Kidney (tissue), 22 donors: ENCODE measurements at places on chromosomes 1 and 21. TPM values are rescaled to one million over a fixed set of nuclear protein-coding genes. Genes with fewer than 3 reads are reported as not detected.

GRCh38 chr1:8182034-8182761, 135.7 kb upstream of the SLC45A1 start:
- DNase-seq = no peak
- peak overlapping the region; percentile 69 for H3K27ac ChIP-seq
- H3K36me3 ChIP-seq = no peaks in the 10 kb centered on the region

GRCh38 chr1:232891656-232892317, 58.6 kb upstream of the NTPCR start:
- no peaks in the 10 kb centered on the region for H3K4me1 ChIP-seq
- H3K4me3 ChIP-seq = no peak overlapping the region
- H3K36me3 ChIP-seq = no peaks in the 10 kb centered on the region

DNA sequence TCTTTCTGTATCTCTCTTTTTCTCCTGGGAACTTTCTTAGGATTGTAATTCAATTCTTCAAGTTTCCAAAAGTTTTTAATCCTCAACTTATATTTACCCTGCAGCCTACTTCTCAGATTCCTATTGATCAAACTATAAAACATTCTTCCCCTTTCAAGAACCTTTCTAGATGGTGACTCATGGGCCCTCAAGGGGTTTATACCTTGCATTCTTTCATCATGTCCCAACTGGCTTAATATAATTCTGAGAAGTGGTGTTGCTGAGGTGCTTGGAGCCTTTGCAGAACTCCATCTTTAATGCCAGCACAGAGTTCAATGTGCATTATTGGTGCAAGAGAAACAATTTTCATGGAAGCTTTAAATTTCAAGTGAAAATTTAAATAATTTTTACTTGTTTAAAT, 273.4 kb downstream of the VAV3 start:
- no peaks in the 10 kb centered on the region for H3K4me1 ChIP-seq
- H3K27ac ChIP-seq = no peak overlapping the region
- no peak for DNase-seq
- H3K36me3 ChIP-seq = no peaks in the 10 kb centered on the region
- no peaks in the 10 kb centered on the region for H3K27me3 ChIP-seq

GRCh38 chr1:92791487-92792066, 6.7 kb upstream of the EVI5 start:
- no peaks in the 10 kb centered on the region for H3K27me3 ChIP-seq
- no peaks in the 10 kb centered on the region for H3K4me1 ChIP-seq
- H3K36me3 ChIP-seq = no peaks in the 10 kb centered on the region
- no peak overlapping the region for H3K4me3 ChIP-seq

- H3K36me3 ChIP-seq = no peaks in the 10 kb centered on the region
- H3K27ac ChIP-seq = no peak overlapping the region
- H3K4me3 ChIP-seq = no peak overlapping the region
- H3K27me3 ChIP-seq = no peaks in the 10 kb centered on the region
- peaks cover 9% of the 10 kb centered on the region for H3K4me1 ChIP-seq
These were observed 35.7 kb downstream of the NEK2 start for GRCh38 chr1:211639475-211640300.

GRCh38 chr1:15341634-15342407, 67.9 kb upstream of the EFHD2 start:
- H3K27ac ChIP-seq = no peak overlapping the region
- no peak overlapping the region for H3K4me3 ChIP-seq
- no peaks in the 10 kb centered on the region for H3K4me1 ChIP-seq
- no peaks in the 10 kb centered on the region for H3K27me3 ChIP-seq
- DNase-seq = no peak

GRCh38 chr1:216553766-216554165, 130.5 kb upstream of the USH2A start:
- H3K4me3 ChIP-seq = no peak overlapping the region
- no peaks in the 10 kb centered on the region for H3K36me3 ChIP-seq
- no peaks in the 10 kb centered on the region for H3K27me3 ChIP-seq
- H3K27ac ChIP-seq = no peak overlapping the region

DNA sequence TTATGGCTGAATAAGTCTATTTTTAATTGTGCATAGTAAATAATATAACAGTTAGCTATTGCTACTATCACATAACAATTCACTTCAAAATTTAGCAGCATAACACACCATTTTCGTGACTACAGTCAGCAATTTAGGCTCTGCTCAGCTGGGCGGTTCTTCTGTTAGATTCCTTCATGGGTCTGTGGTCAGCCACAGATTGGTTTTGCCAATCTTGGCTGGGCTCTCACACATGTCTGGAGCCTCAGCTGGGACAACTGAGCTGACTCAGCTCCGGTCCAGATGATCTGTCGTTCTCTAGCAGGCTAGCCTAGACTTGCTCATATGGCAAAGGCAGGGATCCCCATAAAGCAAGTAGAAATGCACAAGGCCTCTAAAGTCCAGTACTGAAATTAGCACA, 15.1 kb upstream of the CDC42BPA start:
- no peaks in the 10 kb centered on the region for H3K27me3 ChIP-seq
- no peak for DNase-seq
- no peaks in the 10 kb centered on the region for H3K36me3 ChIP-seq
- H3K4me1 ChIP-seq = no peaks in the 10 kb centered on the region

- H3K27me3 ChIP-seq = no peaks in the 10 kb centered on the region
- no peak overlapping the region for H3K4me3 ChIP-seq
- H3K36me3 ChIP-seq = no peaks in the 10 kb centered on the region
- no peak overlapping the region for H3K27ac ChIP-seq
- DNase-seq = no peak
These were observed 336.0 kb downstream of the NUF2 start for GRCh38 chr1:163657719-163658118.

GRCh38 chr1:205500240-205501233, 3.9 kb upstream of the CDK18 start:
- DNase-seq = no peak
- no peaks in the 10 kb centered on the region for H3K27me3 ChIP-seq
- no peak overlapping the region for H3K27ac ChIP-seq
- H3K4me1 ChIP-seq = peaks cover 8% of the 10 kb centered on the region

- no peak for DNase-seq
- H3K4me1 ChIP-seq = no peaks in the 10 kb centered on the region
- no peaks in the 10 kb centered on the region for H3K36me3 ChIP-seq
- H3K27me3 ChIP-seq = no peaks in the 10 kb centered on the region
- no peak overlapping the region for H3K27ac ChIP-seq
These were observed 6.0 kb upstream of the SHISA4 start for GRCh38 chr1:201882665-201883132.

GRCh38 chr1:214660900-214661299, 57.9 kb downstream of the CENPF start:
- DNase-seq = peak; percentile 40
- H3K27ac ChIP-seq = no peak overlapping the region
- no peak overlapping the region for H3K4me3 ChIP-seq
- H3K4me1 ChIP-seq = no peaks in the 10 kb centered on the region
- no peaks in the 10 kb centered on the region for H3K36me3 ChIP-seq

DNA sequence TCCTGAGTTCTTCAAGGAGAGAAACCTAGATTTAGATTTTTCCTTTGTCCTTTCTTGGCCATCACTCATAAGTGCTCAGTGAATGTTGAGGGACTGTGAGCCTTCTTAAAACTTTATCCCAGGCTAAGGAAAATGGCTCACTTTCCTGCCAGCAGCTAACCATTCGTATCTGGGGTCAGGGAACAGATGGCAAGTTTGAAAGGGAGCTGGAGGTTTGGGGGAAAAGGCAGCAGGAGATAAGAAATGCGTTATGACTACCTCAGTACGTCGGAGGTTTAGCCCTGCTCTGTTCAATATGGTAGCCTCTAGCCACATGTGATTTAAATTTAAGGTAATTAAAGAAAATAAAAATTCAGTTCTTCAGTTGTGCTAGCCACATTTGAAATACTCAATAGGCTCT, 13.3 kb downstream of the RRP15 start:
- no peaks in the 10 kb centered on the region for H3K27me3 ChIP-seq
- no peak overlapping the region for H3K4me3 ChIP-seq
- no peaks in the 10 kb centered on the region for H3K36me3 ChIP-seq

DNA sequence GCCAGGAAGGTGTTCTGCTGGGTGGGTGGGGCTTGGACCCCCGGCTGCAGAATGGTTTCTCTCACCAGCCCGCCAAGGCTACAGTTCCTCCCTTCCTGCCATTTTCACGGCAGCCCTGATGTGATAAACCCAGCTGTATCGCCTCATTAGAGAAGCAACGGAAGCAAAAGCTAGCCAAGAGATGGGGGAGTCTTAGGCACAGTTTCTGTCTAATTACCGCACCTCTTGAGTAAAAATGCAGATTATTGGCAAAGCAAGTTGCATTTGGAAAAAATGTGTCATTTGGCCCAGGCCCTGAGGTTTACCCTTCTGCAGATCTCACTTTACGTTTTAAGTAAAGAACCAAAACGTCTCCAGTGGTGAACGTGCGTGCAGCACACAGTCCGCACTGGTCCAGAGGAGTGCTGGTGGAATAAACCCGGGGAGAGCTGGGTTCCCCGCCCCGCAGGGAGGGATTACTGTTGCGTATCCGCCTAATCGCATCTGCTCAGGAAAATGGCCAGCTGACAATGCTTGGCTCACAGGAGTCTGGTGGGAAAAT, 109.9 kb downstream of the GALNT2 start:
- H3K36me3 ChIP-seq = peaks cover 2% of the 10 kb centered on the region
- H3K4me3 ChIP-seq = peak overlapping the region; percentile 40
- DNase-seq = no peak
- H3K27ac ChIP-seq = no peak overlapping the region
- H3K4me1 ChIP-seq = no peaks in the 10 kb centered on the region

DNA sequence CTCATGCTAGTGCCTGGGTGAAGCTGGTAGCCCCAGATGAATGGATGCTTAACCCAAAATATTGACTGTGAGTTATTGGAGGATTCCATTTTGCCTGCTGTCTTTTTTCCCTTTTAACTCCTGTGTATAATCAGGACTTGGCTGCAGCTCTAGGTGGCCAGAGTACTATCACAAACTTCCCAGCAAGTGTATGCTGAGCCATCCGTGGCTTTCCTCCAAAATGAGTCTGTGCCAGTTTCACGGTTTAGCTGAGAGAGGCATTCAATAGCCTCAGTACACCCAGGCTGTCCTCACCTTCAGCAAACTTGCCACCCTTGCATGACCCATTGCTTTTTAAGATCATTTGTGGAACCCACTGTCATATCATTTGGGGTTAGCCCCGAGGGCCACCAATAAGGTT, 5.3 kb upstream of the DPT start:
- no peaks in the 10 kb centered on the region for H3K36me3 ChIP-seq
- no peak overlapping the region for H3K27ac ChIP-seq
- H3K27me3 ChIP-seq = no peaks in the 10 kb centered on the region
- no peak for DNase-seq
- no peaks in the 10 kb centered on the region for H3K4me1 ChIP-seq

DNA sequence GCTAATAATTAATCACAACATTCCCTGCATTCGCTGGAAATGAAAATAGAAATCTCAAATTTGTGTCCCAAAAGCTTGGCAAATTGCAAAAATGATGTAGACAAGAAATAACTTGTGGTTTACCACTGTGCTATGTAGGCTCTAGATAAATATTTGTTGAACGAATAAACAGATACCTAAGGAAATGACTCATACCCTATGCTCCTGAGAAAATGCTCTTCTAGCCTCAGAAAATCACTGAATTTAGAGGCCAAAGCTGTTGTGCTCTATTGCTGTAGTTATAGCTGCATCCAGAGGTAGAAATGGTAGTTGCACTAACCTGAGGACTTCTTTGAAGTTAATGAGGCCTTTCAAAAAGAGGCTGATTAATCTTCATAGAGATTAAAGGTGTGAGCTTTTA, 142.0 kb upstream of the ZNHIT6 start:
- no peaks in the 10 kb centered on the region for H3K36me3 ChIP-seq
- DNase-seq = no peak
- H3K27ac ChIP-seq = no peak overlapping the region
- no peaks in the 10 kb centered on the region for H3K4me1 ChIP-seq

- DNase-seq = peak; percentile 83
- peaks cover 19% of the 10 kb centered on the region for H3K4me1 ChIP-seq
- H3K36me3 ChIP-seq = no peaks in the 10 kb centered on the region
These were observed 1.8 kb downstream of the TRIM46 start for GRCh38 chr1:155175281-155175926.

The PIGP gene
- 23.7 TPM for total RNA-seq

The LCA5L gene
- total RNA-seq = 4.3 TPM

The RORC gene
- total RNA-seq = 19.1 TPM

The HSPB7 gene
- total RNA-seq = 29.1 TPM

The SPATA21 gene
- total RNA-seq = not detected

The CFHR2 gene
- not detected for total RNA-seq

The RNF186 gene
- total RNA-seq = 2.7 TPM

The PAPPA2 gene
- total RNA-seq = 93.5 TPM

The PTPRC gene
- total RNA-seq = 60.2 TPM

The ID3 gene
- total RNA-seq = 97.8 TPM

The USP33 gene
- 63.3 TPM for total RNA-seq

The GPR153 gene
- total RNA-seq = 8.6 TPM
